SK-N-SH (cell line): ENCODE measurements at places on chromosomes 7 and 10.

DNA sequence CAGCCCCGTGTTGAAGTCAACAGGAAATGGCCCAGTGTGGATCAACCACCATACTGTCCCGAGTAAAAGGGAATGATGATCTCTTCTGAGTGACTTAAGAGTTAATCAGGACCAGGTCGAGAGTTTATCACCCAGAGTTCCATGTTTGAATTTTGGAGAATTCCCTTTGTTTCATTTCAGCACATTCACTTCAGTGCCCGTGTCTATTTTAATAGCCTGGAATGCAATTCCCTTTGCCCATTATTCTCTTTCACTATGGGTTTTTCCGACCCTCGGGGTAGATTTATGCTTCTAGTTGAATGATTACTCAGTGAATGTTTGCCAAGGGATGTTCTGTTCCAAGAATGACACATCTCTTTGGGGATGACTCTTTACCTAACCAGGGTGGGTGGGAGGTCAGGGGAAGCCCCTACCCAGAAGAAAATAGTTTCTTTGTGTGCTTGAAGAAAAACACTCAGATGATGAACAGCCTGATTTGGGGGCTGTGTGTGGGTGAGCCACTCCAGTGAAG, 594.9 kb downstream of the INHBA start:
- H3K4me3 ChIP-seq = no peak overlapping the region
- no peaks in the 10 kb centered on the region for H3K27me3 ChIP-seq
- no peaks in the 10 kb centered on the region for H3K36me3 ChIP-seq
- no peak for DNase-seq
- H3K4me1 ChIP-seq = peaks cover 12% of the 10 kb centered on the region; the same call in 1 of the 2 replicates

DNA sequence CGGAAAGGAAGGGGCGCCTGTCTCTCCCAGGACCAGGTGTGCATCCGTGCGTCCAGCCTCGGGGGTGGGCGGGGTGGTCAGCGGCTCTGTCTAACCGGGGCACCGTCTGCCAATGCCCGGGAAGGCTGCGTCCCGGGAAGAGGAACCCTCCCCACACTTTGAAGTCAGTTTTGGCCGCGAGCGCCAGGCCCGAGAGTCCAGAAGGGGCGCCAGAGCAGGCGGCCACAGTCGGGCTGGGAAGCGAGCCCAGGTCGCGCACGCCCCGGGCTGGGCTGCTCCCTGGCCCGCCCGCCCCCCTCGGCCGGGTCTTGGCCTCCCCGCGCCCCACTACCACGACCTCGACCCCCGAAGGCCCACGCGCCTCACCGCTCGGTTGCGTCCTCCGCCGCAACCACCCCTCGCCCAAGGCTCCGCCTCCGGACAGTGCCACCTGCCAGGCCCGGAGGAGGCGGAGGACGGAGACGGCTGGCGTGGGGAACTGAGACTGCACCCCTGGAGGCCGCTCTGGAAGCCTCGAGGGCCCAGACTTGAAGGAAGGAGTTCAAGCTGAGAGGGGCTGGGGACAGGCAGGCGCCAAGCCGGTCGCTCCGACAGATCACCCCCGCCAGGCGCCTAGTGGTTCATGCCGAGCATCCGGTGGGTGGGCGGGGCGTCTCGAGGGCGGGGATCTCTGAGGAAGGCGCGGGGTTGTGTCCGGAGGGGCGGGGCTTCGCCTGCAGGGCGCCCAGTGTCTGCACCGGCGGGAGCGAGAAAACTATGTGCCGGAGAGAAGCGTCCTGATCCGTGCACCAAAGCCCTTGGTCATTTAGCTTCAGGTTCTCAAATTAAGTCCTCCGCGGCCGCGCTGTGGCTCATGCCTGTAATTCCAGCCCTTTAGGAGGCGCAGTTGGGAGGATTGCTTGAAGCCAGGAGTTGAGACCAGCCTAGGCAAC, at the start of gene BRAT1:
Gene BRAT1 (minus strand): TSS at position 404 of the 932 bp plus-strand sequence. CDS start 1,093 bp downstream, outside the sequence.
- no peaks in the 10 kb centered on the region for H3K27me3 ChIP-seq
- H3K36me3 ChIP-seq = peaks cover 9% of the 10 kb centered on the region
- H3K4me3 ChIP-seq = peak within 1 kb of the TSS; percentile 87
- peaks cover 19% of the 10 kb centered on the region; the same call in 1 of the 2 replicates for H3K4me1 ChIP-seq
- peak within 1 kb of the TSS; percentile 98 for H3K27ac ChIP-seq

DNA sequence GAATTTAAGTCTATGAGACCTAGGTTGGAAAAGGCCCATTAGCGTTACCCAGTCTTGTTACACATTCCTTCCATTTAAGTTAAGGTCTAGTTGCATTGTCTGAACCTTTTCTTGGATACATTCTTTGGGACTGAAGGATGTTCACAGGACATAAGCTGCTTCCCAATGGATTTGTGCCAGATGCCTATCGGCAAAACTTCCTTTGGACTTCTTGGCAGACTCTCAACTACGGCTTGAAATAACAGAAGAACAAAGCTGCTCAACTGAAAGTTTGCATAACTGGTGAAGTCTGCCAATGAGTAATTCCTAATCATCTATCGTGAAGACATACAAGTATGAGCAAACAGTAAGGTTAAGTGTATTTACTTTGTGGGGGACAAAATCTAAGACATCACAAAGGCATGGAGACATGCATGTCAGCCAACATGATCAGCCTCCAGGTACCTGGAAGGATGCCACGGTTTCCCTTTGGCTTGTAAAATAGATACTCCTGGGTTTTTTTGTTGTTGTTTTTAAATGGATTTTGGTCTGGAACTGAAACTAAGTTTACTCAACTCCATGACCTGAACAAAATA, 35.4 kb downstream of the MALSU1 start:
- H3K36me3 ChIP-seq = peaks cover 64% of the 10 kb centered on the region
- H3K27ac ChIP-seq = peak overlapping the region; percentile 99
- H3K4me1 ChIP-seq = peaks cover 33% of the 10 kb centered on the region
- H3K4me3 ChIP-seq = peak overlapping the region; percentile 13; the same call in 1 of the 2 replicates

DNA sequence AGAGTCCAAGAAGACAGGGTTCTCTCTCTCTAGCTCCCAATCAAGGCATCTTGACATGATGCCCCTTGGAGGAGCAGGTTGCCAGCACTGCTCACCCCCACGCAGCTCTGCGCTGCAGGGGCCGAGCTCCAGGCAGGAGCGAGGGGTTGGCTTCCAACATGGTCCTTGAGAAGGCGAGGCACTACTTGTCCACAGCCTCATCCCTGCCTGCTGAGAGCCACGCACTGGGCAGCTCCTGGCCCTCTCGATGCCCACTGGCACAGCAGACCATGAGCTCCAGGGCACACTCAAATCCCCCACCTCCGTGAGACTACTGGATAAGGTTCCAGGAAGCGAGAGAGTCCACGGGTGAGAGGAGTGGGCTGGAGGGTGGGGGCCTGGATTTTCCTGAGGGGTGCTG, 31.1 kb downstream of the RAMP3 start:
- DNase-seq = no peak
- no peak overlapping the region for H3K27ac ChIP-seq
